Stimulated activated CD4-positive, alpha-beta T cell treated with anti-CD3 and anti-CD28 coated beads, Interleukin-2, amount 100 ng/mL, for 24 hours (primary cell): ENCODE measurements at places on chromosomes 6 and 20.

- DNase-seq, result no peak
These were observed 389.8 kb downstream of the GRIK2 start for GRCh38 chr6:101783287-101783686.

DNA sequence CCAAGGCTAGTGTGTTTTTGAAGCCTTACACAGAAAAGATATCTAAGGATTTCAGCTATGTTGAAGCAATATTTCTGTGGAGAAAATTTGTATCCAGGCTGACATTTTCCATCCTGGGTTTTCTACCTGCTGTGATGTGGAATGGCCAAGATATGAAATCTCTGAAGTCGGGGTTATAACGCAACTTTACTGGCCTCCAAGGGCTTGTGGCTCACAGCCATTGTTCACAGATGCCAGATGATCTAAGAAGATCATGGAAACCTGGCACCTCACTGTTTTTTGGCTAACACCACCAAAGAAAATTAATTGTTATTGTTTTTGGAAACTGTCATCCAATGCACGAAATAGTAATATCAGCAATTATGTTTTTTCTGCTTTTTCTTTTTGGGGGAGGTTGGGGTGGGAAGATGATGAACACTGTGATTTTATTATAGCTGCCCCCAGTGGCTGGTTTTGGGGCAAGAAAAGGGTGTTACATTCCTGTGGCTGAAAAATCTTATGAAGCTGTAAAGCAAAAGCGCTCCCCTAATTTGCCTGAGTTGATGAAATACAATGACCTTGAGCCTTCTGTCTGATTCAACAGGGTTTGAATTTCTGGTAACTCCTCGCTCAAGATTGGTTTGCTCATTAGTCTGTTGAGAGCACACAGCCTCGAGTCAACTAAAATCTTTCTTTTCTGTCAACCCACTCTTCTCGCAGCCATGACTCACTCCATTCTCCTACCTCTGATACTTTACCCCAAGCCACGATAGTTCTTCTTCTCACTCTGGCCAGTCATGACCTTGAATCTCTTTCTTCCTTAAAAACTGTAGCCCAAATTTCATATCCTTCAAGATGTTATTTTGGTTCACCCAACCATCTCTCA lies 236.7 kb downstream of the PAX1 start:
- DNase-seq, result no peak

DNA sequence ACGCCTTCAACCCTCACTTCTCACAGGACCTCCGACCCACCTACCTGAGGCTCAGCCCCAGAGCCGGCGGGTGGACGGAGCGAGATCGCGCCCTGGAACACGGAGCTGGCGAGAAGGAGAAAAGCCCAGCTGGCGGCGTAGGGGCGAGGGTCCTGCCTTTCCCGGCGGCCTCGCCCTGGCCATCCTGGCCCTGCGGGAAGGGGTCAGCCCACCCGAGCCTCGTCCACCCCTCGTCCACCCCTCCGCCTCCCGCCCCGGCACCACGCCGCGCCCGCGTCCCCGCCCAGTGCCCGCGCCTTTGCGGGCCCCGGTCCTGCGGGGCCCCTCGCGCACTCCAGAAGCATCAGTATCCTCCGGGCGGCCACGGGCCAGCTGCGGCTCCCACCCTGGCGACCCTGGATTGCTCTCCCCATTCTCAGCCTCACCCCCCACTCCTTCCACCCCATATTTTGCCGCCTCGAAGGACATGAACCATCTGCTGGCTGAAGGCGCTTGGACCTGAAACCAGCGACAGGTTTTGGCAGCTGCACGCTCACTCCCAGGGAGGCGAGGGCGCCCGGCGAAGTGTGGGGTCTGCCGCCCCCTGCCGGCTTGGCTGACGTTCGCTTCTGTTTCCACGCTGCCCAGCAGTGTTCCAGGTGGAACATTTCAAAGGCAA lies 65.1 kb downstream of the PLG start:
- peak; percentile 75 for DNase-seq

GRCh38 chr20:45892049-45892825 lies 1.1 kb downstream of the CTSA start:
- no peak for DNase-seq

- no peak for DNase-seq
These were observed 260.5 kb upstream of the AGPAT4 start for GRCh38 chr6:161534264-161534873.

- no peak for DNase-seq
These were observed 113.3 kb downstream of the LY86 start for GRCh38 chr6:6701864-6702263.

GRCh38 chr6:152309648-152310047 lies 327.5 kb downstream of the SYNE1 start:
- peak; percentile 68 for DNase-seq
